D721Med (cell line): ENCODE measurements at places on chromosomes 1 and 21.
A peak's percentile ranks its signal among the peaks of the same experiment; 100 is the strongest.

DNA sequence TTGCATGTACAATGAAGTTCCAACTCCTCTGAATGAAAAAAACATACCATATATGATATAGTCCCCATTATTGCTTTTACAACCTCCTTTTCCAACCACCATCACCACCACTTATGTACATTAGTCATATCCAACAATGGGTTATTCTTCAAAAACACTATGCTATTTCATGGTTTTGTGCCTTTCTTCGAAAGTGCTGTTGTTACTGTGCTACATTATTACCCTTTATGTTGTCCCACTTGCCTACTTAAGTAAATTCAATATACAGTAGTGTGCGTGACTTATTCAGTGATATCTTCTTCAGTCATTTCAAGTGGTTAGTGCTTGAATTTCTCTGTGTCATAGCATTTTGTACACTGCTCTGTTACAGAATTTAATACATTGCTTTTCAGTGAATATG is 105.3 kb downstream of the ASH1L start:
- DNase-seq, result no peak

DNA sequence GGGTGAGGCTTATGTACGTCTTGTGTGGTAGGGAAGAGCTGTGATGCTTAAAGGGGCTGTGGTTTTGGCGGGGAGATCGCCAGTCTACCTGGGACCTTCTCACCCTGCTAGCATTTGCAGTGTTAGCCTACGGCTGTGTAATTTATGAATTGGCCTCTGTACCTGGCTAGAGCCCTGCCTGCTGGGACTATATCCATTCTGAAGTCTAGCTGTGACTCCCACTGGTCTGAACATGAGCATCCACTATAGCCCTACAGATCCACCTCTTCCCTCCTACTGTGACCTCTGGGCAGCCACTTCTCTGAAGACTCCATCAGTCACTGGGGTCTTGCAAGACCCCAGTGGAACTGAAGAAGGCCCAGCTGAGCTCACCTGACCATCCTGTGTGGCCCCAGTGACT is 73.7 kb downstream of the MT1HL1 start:
- DNase-seq, result no peak

GRCh38 chr1:182308826-182309225 is 82.8 kb downstream of the GLUL start:
- no peak for DNase-seq

- no peak for DNase-seq
Observed at GRCh38 chr1:204032642-204033235, 40.2 kb upstream of the SOX13 start.

GRCh38 chr21:42495765-42496119 is 282 bp downstream of the RSPH1 start:
- no peak for DNase-seq

GRCh38 chr1:214717351-214717750 is 114.4 kb downstream of the CENPF start:
- no peak for DNase-seq

GRCh38 chr1:201982082-201982622 is 296 bp upstream of the RNPEP start:
- DNase-seq, result peak; percentile 86
